ENCODE measurements at places on chromosomes 7 and 10.

GRCh38 chr10:114260366-114260765 is 21.3 kb downstream of the VWA2 start:
- DNase-seq = no peak

- no peak for DNase-seq
Measured at GRCh38 chr10:31075881-31076609, 44.4 kb upstream of the ZNF438 start.

- no peak for DNase-seq
Measured at GRCh38 chr7:43686991-43687390, 42.3 kb downstream of the COA1 start.

GRCh38 chr7:135693558-135693957 is 31.2 kb downstream of the STMP1 start:
- no peak for DNase-seq

DNA sequence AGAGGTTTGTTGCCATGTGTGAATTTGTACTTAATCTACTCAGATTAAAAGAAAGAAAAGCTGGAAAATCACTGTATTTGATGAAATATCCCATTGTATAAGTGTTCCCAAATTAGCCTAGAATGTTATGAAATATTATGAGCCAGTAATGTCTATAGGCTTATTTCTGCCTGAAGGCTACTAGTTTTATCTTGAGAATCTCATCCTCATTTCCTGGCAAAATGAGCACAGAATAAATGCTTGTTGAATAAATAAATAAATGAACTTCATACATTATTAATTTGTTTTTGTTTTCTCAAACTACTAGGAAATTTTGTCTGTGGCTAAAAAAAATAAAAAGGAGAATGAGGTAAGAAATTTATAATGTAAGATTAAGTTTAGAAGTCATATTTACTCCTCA is 25.5 kb downstream of the HELLS start:
- DNase-seq = no peak

GRCh38 chr7:52463341-52463740 is 572.1 kb upstream of the POM121L12 start:
- no peak for DNase-seq

DNA sequence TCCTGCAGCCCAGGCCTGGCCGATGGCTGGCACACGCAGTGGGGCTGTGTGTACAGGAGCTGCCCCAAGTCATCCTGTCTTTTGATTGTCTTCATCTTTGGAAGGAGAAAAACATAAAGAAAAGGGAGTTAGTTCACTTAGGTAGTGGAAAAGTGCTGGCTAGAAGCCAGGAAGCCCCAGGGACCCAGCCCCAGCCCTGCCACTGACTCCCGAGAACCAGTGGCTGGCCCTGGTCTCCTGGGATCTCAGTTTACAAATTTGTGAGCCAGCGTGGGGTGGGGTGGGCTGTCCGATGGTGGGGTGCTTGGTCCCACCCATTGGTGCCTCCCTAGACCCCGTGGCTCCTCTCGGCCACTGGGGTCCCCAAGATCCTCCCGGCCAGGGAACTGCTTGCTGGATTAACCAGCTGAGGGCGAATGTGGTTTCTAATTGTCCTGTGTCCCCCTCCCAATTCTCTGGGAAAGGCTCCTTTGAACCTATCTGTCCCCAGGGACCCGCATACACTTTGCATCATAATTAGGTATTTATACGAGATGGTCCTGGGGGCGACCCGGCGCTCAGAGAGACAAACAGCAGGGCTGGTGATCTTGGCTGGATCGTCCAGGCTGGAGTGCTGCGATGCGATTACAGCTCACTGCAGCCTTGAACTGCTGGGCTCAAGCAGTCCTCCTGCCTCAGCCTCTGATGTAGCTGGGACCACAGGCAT is 16.3 kb upstream of the CHST12 start:
- DNase-seq = no peak

Measured in hematopoietic multipotent progenitor cell (in vitro differentiated cells).